NCI-H2081 treated with DMSO at 0.1 percent for 48 hours (cell line): ENCODE measurements at places on chromosomes 4 and X.

- DNase-seq, result no peak
These were observed at the start of gene USP11 for GRCh38 chrX:47232803-47233332. USP11 (plus strand) TSS chrX:47233009; CDS start chrX:47233044, 35 bp downstream.

- peak; percentile 11 for DNase-seq
These were observed 24.0 kb downstream of the HAND2 start for GRCh38 chr4:173505924-173506518.

- no peak for DNase-seq
These were observed 402.4 kb downstream of the PACRGL start for GRCh38 chr4:21102667-21103066.

GRCh38 chr4:128060121-128060698 is 902 bp upstream of the LARP1B start:
- DNase-seq, result no peak

GRCh38 chr4:74112399-74113105 is 13.6 kb upstream of the CXCL2 start:
- no peak for DNase-seq

- DNase-seq, result no peak
These were observed 10.4 kb downstream of the SLC9B1 start for GRCh38 chr4:103008875-103009729.

DNA sequence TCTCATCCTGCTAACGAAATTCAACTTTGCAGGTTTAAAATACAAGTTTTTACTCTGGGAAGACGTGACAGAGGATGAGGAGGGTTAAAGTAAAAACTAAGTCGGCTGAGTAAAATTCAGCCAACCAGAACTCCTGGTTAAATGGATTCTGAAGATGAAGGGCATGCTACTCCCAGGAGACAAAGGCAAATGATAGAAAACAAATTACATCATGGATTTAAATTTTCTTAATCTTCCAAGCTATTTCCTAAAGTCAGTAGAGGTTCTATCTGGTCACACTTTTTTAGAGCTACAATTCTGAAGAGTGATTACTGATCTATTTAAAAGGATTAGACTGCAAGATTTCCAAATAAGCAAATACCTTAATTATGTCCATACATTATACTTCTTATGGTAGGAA is 47.9 kb downstream of the ZNF827 start:
- DNase-seq, result no peak

DNA sequence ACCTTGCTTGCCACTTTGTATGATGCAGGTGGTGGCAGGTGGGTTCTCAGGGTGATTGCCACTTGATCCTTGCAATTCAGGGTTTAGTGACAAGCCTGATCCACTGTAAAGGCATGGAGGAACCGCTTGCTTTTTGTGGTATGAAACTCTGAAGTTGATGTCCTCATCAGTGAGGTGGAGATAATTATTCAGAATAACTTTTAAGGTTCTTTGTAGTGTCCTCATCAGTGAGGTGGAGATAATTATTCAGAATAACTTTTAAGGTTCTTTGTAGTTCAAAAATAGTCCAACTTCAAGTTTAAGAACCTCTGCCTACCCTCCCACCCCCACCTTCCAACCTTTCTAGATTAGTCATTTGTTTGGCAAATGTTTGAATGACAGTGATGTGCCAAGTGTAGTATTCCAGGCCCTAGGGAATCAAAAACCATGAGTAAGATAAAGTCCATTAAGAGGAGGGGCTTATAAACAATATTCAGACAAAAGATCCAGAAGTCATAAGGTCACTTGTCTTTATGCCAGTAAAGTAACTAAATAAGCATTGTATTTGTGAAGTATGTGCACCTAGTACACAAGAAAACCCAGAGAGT is 51.2 kb downstream of the DCUN1D4 start:
- no peak for DNase-seq

DNA sequence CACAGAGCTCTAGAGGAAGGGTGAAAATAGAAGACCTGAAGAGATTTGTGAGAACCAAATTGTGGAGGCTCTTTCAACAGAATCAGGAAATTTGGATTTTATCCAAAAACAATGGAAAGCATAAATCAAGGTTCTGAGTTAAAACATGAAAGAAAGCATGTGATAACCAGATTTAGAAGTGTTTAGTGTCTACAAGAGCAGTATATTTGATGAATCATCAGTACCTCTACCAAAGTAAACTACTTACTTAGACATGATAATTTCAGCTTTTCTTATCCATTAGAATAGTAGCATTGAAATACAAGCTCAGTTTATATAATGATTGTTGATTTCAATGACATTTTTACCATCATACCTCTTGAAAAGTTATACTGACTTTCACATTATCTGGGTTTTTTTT is 25.9 kb upstream of the INTU start:
- DNase-seq, result no peak
